ENCODE measurements at places on chromosomes 1 and 21.

- no peak for DNase-seq
Observed at GRCh38 chr1:151547900-151548230, 7.8 kb downstream of the TUFT1 start.

DNA sequence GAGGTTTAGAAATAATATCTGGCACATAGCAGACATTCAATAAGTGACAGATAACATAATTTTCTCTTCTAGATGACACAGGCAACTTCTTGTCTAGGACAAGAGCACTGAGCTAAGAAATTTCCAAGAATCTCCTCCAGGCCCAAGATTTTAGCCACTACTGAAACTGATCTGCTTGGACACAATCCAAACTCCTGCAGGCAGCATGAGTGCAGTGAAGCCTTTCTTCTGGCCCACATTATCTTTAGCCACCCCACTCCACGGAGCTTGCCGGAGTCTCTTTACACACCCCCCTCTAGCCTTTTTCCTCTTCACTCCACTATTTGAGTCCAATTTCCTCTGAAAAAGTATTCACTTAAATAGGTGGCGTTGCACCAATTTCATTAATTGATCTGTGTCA, 142.9 kb upstream of the DUSP10 start:
- DNase-seq: no peak

DNA sequence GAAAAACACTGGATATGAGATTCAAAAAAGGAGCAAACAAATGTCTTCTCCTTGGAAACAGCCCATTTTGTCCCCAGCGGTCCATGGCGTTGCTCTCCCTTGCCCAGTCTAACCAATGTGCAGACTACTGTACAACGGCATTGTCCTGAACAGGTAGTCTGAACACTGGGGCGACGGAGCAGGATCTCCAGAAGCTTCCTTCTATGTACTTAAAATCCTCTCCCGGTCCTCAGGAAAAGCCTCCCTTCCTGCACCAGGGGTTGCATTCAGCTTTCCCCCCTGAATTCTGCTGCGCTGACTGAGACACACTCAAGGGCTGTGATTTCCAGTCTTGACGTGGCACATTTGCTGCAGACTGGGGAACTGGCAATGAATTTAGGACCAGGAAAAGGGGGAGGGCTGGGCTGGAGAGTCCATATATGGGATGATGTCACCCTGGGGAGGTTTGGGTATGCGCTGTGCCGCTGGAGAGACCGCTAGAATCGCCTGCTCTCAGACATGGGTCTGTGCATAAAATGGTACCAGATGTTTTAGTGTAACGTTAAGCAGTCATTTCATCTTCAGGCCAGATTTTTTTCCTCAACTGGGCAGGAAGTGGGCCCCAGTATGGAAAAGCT, 275.9 kb upstream of the C1orf105 start:
- no peak for DNase-seq

DNA sequence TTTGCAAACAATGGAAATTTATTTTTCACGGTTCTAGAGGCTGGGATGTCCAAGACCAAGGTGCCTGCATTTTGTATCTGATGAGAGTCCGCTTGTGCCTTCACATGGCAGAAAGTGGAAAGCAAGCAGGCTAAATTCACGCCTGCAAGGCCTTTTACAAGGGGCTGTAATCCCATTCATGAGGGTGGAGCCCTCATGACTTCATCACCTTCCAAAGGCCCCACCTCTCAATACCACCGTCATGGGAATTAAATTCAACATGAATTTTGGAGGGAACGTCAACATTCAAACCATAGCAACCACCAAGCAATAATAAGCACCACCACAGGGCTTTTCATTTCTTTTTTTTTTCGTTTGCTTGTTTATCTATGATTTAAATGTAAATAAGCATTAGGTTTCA, 115.3 kb downstream of the C1orf21 start:
- DNase-seq: no peak

GRCh38 chr1:207311888-207312603, 9.4 kb upstream of the CD55 start:
- DNase-seq: no peak

DNA sequence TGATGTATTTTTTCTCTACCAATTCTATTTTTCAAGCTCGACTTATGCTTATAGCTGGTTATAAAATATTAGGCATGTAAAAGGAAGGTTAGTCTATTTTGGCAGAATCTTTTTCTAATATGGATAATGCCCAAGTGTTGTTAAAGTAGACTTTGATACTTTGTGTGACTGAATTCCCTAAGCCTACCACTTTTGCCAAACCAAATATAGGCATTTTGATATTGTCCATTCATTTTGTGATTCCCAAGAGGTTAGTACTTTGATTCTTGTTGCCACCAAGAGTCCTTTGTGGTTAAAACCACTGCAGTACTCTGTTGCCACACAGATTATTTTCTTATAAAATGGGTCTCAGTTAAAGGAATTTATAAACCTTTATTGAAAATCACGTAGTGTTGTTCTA, 4.2 kb downstream of the WDR3 start:
- DNase-seq: no peak

GRCh38 chr1:231581859-231582258, 44.7 kb upstream of the DISC1 start:
- DNase-seq: no peak

- DNase-seq: no peak
Observed at GRCh38 chr1:63874278-63874880, 100.6 kb downstream of the ROR1 start.

DNA sequence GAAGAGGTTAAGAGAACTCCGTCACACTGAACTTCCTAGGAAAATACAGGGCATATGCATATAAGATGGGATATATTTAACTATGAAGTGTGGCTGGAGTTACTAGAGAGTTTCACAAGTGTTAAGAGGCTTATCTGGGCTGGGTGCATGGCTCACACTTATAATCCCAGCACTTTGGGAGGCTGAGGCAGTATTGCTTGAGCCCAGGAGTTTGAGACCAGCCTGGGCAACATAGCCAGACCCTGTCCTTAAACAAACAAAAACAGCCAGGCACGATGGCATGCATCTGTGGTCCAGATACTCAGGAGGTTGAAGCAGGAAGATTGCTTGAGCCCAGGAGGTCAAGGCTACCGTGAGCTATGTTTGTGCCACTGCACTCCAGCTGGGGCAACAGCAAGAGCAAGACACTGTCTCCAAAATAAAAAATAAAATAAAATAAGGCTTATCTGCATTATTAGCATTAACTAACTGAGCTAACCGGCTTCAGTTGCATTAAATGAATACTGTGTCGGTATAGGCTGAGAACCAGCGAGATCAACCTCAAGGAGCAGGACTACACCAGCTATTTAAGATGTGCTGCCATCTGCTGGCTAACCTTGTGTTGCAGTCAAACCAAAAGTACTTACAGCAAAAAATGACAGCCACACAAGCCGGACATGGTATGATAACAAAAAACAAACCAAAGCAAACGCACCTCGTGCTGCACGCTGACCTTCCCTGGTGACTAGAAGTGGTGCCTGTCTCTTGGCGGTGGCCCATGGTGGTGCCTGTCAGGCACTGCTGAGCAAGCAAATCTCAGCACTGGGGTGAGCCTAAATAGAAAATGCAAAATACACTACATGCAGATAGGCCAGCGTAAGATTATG, 19.7 kb upstream of the RBBP5 start:
- peak; percentile 90 for DNase-seq

DNA sequence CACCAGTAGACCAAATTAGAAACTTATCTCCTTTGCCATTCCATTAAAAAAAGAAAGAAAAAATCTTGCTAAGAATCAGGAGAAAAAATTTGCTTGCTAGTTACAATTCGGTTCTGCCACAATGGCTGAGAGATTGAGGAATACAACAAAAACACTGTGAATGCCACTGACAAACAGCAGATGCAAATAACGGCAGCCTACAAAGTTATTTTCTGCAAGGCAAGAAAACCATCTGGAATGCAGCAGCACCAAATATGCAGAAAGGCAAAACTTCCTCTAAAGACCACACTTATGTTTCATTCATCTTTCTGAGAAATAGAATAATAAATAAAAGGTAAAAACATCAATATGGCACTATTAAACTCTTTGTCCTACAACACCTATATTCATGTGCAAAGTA, 75.7 kb downstream of the ENAH start:
- no peak for DNase-seq

GRCh38 chr1:33443080-33443704, 12.3 kb upstream of the PHC2 start:
- DNase-seq: no peak

- DNase-seq: peak; percentile 69
Observed at GRCh38 chr1:156102633-156103511, 11.6 kb upstream of the LMNA start.

- no peak for DNase-seq
Observed at GRCh38 chr1:53553734-53554509, 94.7 kb downstream of the DMRTB1 start.

- DNase-seq: no peak
Observed at GRCh38 chr1:234776876-234777855, 167.2 kb upstream of the IRF2BP2 start.

DNA sequence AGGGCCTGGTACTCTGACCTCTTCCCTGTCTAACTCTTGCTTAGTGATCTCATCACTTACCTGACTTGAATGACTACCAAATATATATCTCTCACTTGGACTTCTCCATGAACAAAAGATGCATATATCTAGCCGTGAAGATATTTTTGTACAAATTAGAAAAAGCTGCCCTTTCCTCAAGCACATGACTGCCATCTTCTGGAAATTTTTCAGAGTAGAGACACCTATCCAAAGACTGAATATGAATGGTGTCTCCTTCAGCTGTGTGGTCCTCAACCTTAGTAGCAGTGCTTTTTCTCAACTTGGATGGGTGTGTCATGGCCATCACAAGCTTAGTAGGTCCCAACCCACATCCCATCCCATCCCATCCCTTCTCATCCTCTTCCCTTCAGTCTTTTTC, 142.3 kb downstream of the DNM3 start:
- peak; percentile 62 for DNase-seq

DNA sequence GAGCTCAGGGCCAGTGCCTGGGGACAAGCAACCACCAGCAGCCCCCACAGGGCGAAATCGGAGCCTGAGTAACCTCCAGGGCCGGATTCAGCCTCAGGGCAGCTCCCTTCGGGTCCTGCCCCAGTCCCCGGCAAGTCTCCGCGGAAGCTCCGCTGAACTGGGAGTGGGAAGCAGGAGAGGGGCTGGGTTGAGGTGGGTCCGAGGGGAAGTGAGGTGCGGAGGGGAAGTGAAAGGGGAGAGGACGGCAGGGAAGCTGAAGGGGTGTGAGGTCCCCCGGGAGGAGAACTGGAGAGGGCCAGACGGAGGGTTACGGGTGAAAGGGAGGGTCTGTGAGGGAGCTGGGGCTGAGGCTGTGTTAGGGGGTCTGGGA, 560 bp downstream of the PADI2 start:
- no peak for DNase-seq

DNA sequence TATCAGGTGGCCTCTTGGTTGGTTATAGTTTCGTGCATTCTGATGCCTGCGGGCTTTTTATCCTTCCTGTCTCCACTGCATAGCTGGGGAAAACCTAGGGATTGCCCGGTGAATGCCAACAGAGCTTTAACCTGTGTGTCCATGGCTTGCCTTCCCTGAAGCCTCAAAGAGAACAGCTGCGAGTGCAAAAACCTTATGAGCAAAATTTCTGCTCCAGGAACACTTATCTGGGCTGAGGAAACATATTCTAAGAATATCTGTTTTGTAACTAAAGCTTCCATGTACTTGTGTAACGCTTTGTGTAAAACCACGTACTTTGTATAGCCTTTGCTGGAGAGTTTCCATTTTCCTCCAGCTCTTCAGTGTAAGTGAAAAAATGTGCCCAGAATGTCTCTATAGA, 7.2 kb downstream of the CNST start:
- DNase-seq: peak; percentile 57

DNA sequence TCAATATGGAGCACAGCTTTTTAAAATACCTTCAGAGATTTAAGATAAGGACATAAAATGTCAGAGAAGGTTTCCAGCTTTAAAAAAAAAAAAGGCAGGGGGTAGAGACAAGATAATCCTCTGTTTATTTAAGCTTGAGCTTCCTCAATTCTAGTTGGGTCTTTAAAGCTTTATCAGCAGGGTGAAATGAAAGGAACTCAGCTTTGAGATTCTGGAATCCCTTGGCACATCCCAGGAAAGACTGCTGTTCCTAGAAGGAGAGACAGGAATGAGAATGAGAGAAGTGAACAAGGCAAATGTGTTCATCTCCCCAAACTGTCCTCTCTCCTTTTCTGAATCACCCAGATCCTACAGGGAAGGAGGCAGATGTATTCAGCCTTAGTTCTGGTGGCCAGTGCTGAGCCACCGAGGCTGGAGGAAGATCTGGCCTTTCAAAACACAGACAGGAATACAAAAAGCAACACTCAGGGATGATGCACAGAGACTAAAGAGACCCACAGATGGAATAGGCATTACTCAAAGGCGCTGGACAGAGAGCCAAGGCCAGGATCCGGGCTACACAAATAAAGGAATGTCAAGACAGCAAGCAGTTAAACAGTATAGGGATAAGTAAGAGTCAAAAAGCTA, 385.8 kb upstream of the DUSP10 start:
- DNase-seq: no peak

- no peak for DNase-seq
Observed at GRCh38 chr21:44199448-44199847, 41.3 kb downstream of the ICOSLG start.

GRCh38 chr1:182984621-182985020, 31.7 kb upstream of the SHCBP1L start:
- no peak for DNase-seq

- DNase-seq: no peak
Observed at GRCh38 chr1:76928522-76928921, 61.2 kb downstream of the ST6GALNAC5 start.

- no peak for DNase-seq
Observed at GRCh38 chr1:41743366-41743765, 175.4 kb downstream of the HIVEP3 start.

GRCh38 chr21:19475525-19475924, 1071.9 kb upstream of the TMPRSS15 start:
- DNase-seq: no peak

DNA sequence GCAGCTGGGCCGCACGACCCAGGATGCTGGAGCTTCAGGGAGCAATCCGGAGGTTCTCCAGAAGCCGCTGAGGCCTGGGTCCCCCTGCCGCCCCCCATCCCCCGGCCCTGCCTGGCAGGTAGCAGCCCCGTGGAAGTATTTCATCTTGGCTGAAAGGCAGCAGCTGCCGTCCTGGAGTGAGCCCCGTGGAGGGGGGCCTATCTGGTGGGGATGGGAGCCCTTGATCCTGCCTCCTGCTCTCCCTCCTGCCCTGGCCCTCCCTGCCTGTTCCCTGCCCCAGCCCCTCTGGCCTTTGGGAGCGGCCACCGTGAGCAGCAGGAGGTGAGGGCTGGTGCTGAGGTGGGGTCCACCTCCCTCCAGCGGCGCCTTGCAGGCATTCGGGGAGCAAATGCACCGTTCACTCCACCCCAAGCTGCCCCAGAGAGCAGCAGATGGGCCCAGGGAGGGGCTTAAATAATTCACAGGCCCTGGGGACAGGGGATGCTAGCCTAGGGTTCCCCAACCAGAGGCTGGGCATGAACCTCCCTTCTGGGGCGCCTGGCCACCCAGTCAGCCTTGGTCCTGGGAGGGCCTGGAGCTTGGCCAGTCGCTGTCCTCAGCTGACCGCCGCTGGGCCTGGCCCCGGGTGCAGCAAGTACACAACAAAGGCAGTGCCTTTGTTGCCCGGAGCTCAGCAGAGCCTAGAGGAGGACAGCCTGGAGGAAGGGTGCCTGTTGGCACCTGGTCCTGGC, 23.7 kb upstream of the PLCH2 start:
- DNase-seq: no peak

- DNase-seq: no peak
Observed at GRCh38 chr1:214448536-214448935, 102.9 kb downstream of the PTPN14 start.

- peak; percentile 61 for DNase-seq
Observed at GRCh38 chr1:157580179-157580827, 17.6 kb downstream of the FCRL4 start.

- DNase-seq: no peak
Observed at GRCh38 chr1:226838456-226838855, 32.0 kb upstream of the PSEN2 start.

- no peak for DNase-seq
Observed at GRCh38 chr1:43872280-43872679, 61.3 kb upstream of the ARTN start.

Measured in Kasumi-1 (cell line).